ENCODE measurements at places on chromosomes 3 and 15. TPM values are rescaled to one million over a fixed set of nuclear protein-coding genes. Genes with fewer than 3 reads are reported as not detected.

Gene CCDC50
- total RNA-seq: 26.0 TPM

Gene IL12A
- 0.94 TPM for total RNA-seq

Gene TLR9
- total RNA-seq: not detected

Gene TM6SF1
- total RNA-seq: not detected

Gene RASL12
- total RNA-seq: 0.15 TPM

Gene KCNAB1
- not detected for total RNA-seq

Gene SPTBN5
- total RNA-seq: 0.37 TPM

Gene AQR
- total RNA-seq: 36.2 TPM

Gene DPPA2
- not detected for total RNA-seq

Gene COL8A1
- total RNA-seq: not detected

Gene NR1I2
- total RNA-seq: not detected

Gene ITPKA
- total RNA-seq: 2.0 TPM

Gene BTLA
- total RNA-seq: not detected

Gene DAPK2
- 3.9 TPM for total RNA-seq

Gene ACKR2
- not detected for total RNA-seq

Gene EBLN2
- 0.39 TPM for total RNA-seq

Gene RTP3
- total RNA-seq: not detected

Gene TMEM212
- total RNA-seq: not detected

Gene LRTM1
- not detected for total RNA-seq

Gene COMMD4
- total RNA-seq: 163 TPM

Gene FSTL1
- 76.2 TPM for total RNA-seq

Gene GALNT15
- 0.04 TPM for total RNA-seq

Gene GOLGA8T
- total RNA-seq: 1.6 TPM

Gene PLA2G4E
- total RNA-seq: not detected

Gene GOLGA6A
- total RNA-seq: not detected

Gene TRPM1
- total RNA-seq: not detected

Gene CCR3
- total RNA-seq: not detected

Gene C3orf49
- not detected for total RNA-seq

Gene GMPPB
- 21.7 TPM for total RNA-seq

Gene ARIH2
- 61.1 TPM for total RNA-seq

Gene XPC
- 33.5 TPM for total RNA-seq

Gene MKRN2OS
- total RNA-seq: not detected

Gene TM2D3
- total RNA-seq: 25.6 TPM

Gene SHC4
- total RNA-seq: 0.62 TPM

Gene HRH1
- 7.8 TPM for total RNA-seq

Gene FBXO40
- not detected for total RNA-seq

Gene EPHA3
- total RNA-seq: not detected

Gene SKOR1
- total RNA-seq: 0.06 TPM

Gene FOXB1
- not detected for total RNA-seq

Gene SAMD7
- total RNA-seq: not detected

Gene ZDHHC19
- not detected for total RNA-seq

Gene TUSC7
- not detected for total RNA-seq

Gene GOLGA6L7
- not detected for total RNA-seq

Gene CHRNA5
- total RNA-seq: 32.6 TPM

Gene DGKG
- total RNA-seq: 7.6 TPM

Gene PLA1A
- 0.21 TPM for total RNA-seq

Gene RASGRF1
- 1.9 TPM for total RNA-seq

Gene XRN1
- total RNA-seq: 6.0 TPM

Data from A549 treated with ZK216348 at 1 μM for 4 hours (cell line).